CD4-positive, alpha-beta T cell treated with Interleukin-6 at 100 ng/mL for 8 hours (primary cell): ENCODE measurements at places on chromosomes 1 and 21.

- no peak for DNase-seq
Observed at GRCh38 chr1:175218786-175219434, 26.3 kb upstream of the KIAA0040 start.

GRCh38 chr1:99363531-99363930, 99.2 kb downstream of the PLPPR4 start:
- DNase-seq, result no peak

DNA sequence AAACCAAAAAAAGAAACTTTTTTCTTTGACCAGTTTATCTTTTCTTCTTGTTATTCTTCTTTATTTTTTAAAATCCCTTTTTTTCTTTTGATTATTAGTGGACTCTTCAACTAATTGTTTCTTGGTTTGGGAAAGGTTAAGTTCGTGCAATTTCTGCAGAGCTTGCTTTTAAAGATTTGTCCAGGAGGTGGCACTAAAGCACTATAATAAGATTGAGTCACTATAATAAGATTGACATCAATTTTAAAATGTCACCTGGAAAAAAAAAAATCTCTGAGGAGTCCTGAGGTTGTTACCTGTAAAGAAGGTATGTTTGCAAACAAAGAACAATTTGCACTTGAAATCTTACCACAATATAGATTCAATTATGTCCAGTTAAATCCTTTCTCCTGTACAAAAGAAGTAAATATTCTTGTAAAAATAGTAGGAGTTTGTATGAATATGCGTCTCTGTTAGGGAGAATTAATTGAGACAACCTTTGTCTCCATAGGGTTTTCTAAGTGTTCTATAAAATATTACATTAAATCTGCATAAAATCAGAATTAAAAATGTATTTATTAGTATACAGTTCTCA, 166.7 kb downstream of the ADGRL4 start:
- no peak for DNase-seq

GRCh38 chr1:180581635-180582039, 22.9 kb downstream of the OVAAL start:
- no peak for DNase-seq

DNA sequence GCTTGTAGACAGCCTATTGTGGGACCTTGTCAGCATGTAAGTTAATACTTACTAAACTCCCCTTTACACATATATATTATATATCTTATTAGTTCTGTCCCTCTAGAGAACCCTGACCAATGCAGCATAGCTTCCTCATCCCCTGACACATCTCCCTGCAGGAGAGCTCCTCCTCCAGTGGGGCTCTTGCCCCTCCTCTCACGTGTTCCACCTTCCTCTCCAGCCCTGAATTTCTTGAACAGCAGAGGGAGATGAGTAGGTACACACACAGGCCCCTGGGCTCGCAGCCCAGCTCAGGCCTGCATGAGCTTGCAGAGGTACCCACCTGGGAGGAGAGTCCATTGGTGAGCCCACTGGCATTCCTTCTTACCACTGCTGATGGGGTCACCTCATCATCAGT, 27.3 kb upstream of the GOLT1A start:
- DNase-seq, result no peak

DNA sequence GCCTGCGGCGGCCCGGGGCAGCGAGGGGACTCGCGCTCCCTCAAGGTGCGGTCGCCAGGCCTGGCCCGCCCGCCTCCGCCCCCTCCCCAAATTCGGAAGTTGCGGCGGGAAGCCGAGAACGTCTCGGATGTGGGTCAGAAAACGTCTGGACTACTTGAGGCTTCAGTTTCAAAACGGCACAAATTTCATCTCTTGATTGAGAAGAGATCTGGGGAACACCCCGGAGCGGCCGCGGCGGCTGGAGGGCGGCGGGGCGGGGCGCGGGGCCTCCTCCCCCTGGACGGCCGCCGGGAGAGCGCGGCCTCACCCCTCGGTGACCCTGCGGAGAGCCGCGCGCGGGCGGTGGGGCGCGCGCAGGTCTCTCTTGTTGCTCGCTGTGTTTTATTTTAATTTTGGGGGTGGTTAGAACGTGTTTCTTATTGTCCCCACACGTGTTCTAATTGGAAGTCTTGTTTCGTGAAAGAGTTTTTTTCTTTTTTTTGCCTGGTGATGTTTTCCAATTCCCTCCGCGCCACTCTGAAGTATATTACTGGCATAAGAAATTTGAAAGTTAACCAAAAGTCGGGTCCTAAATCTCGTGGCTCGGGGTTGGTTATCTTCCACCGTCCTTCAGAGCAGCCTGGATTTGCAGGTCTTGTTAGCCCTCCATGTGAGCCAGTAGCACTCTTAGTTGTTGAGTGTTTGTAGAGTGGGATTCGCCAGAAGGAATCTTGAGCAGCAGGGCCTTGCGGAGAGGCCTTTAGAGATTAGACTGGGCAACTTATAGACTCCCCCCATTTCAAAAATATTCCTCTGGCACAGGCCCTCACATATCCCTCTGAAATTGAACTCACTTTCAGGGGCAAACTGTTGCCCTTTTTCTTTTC, 749 bp downstream of the PCBP3 start:
- DNase-seq, result no peak

GRCh38 chr1:85933961-85934360, 222.6 kb downstream of the COL24A1 start:
- DNase-seq, result no peak

DNA sequence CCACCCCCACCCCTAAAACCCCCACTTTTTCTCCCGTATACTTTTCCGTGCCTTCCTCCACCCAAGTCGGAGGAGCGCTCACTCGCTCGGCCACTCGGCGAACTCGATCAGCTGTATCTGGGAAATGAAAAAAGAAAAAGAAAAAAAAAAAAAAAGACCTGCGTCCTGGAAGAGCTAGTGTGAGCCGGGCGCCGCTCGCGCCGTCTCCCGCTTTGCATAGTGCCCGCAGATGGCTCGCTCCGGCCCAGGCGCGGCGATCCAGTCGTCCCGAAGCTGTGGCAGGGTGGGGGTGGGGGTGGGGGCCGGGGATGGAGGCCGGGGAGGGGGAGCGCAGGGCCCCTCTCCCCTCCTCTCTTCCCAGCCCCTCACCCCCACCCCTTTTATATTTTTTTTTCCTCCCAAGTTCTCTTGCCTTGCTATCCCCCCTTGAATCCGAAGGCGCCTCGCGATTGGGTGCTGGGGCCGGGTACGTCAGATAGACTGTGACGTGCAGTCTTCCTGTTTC, 299 bp upstream of the PROX1 start:
- DNase-seq, result no peak

DNA sequence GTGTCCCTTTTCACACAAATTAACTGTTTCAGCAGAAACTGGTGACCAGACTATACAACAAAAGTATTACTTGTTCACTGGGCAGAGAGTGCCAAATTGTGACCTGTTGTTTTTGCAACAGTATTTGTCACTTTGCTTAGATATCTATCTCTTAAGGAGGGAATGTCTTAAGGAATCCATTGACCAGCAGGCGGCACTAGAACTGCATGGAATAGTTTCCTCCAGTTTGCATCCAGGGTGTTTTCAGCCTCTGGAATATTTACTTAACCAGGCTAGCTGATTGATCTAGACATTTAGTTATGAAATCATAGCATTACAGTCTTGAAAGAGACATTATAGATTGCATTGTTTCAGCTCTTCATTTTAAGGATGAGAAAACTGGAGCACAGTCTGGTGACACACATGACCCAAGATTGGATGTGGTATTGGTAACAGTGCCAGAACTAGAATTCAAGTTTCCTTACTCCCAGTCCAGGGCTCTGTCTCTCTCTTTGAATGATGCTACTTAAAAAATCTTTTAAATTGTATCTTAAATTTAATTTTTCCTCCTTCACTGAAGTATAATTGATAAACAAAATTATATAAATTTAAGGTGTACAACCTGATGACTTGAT, 16.9 kb downstream of the RPTN start:
- DNase-seq, result no peak

GRCh38 chr21:34669149-34669879, 520 bp downstream of the CLIC6 start:
- no peak for DNase-seq

- DNase-seq, result no peak
Observed at GRCh38 chr21:33870768-33871167, 44.8 kb downstream of the ATP5PO start.

GRCh38 chr1:172801771-172802322, 142.9 kb downstream of the FASLG start:
- no peak for DNase-seq

GRCh38 chr1:231376875-231377549, 38.9 kb downstream of the SPRTN start:
- no peak for DNase-seq

DNA sequence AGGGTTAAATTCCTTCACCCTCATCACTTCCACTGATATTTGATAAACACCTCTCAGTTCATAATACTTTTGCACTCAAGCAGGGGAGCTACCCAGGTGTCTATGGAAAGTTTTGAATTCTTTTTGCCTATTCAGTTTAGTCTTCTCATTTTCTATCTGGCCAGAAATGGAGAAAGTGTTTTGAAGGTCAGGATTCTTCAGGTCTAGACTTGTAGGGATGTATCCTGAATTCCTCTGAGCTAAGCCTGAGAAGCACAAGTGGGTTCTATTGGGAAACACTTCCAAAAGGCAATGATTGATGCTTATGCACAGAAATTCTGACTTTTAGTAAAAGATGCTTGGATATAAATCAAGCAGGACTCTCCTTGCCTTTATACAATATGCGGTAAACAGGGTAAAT, 217.8 kb upstream of the HOOK1 start:
- DNase-seq, result no peak

GRCh38 chr1:11641776-11642305, 12.4 kb downstream of the FBXO2 start:
- DNase-seq, result no peak

GRCh38 chr1:205670611-205671430, 9.5 kb downstream of the SLC45A3 start:
- no peak for DNase-seq

GRCh38 chr1:30449003-30449402, 274.4 kb downstream of the MATN1 start:
- DNase-seq, result no peak

DNA sequence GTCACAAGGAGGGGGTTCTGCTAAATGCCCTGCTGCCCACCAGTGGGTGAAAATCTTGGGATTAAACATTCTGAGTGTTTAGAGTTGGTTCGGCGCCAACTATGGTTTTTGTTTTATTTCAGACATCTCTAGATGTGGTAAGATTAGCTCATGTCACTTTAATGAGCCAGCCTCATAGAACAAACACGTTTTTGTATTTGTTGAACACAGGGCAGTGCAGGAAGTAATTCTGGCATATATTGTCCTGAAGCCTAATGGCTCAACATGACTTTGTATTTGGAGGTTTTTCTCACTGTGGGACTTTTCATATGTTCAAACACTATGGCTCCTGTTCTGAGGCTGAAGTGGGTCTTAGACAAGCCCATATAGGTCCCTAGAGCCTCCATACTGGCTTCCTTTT, 107.8 kb downstream of the NGF start:
- DNase-seq, result no peak

DNA sequence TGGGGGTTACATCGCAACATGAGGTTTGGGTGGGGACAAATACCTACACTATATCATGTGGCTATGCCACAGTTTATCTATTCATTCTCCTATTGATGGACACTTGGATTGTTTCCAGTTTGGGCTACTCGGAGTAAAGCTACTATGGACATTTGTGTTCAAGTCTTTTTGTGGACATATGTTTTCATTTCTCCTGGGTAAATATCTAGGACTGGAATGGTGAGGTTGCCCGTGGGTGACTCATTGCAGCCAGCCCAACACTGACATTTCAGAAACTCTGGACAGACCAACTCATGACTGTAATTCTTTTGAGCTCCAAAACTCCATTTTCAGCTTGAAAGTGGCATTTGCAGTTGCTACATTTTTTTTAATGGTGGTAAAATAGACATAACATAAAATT, 82.7 kb downstream of the KAZN start:
- DNase-seq, result no peak

GRCh38 chr1:230030122-230030821, 36.8 kb upstream of the GALNT2 start:
- DNase-seq, result no peak

DNA sequence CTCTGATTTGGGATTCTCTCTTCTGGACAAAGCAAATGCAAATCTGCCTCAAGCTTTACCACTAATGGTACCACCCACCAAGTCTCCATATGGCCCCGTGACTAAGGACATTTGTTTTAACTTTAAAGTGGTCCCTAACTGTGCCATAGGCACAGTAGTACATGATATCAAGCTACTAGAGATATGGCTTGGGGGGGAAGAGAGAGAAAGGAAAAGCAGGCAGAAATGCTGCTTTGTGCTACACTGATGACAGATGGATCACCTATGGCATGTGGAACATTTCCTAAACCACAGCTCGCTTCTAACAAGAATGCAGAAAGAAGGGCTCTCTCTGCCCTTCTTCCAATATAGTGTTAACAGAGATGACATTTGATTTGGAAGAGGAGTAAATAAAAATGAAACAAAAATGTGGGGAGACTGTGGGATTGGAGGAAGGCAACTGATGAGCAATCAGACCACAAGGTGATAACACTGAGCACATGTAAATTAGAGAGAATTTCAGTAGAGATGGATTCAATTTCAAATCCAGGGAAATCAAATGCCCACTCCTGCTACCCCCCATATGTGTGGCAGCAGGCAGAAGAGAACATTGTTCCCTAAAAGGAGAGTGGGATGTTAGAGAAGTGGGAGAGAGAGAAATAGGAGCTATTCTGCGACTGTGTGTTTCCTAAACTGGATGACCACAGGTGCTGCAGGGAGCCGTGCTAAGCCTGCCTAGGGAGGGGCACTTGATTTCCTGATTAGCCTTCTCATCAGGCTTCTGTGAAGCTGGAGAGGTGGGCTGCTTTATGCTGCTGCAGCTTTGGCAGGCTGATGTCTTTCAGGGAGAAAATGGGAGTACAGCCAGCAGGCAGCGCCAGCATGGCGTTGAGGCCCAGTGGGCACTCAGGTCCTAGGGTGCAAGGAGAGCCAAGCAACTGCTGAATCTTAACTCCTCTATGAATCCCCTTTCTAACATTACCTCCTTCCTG, 75.3 kb downstream of the ZNF648 start:
- DNase-seq, result no peak

- DNase-seq, result peak; percentile 41
Observed at GRCh38 chr1:51768971-51769588, 109.4 kb downstream of the NRDC start.

DNA sequence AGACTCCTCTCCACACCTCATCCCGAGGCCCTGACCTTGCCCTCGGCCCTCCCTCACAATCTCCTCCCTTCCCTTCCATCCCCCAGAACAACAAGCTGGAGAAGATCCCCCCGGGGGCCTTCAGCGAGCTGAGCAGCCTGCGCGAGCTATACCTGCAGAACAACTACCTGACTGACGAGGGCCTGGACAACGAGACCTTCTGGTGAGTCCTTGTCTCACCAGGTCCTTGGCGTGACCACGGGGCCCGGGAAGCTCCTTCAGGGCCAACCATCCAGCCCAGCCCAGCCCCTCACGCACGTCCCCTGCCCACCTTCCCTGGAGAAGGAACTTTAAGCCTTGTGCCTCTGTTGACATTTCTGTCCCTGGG, 15.6 kb downstream of the PODN start:
- no peak for DNase-seq

GRCh38 chr1:40787737-40788560, 4.4 kb downstream of the KCNQ4 start:
- no peak for DNase-seq

- DNase-seq, result no peak
Observed at GRCh38 chr1:3440711-3441409, 13.6 kb upstream of the ARHGEF16 start.
